Smooth muscle cell of bladder (primary cell): ENCODE measurements at places on chromosomes 2 and 18. TPM values are rescaled to one million over a fixed set of nuclear protein-coding genes. Genes with fewer than 3 reads are reported as not detected.

Gene MOCOS
- total RNA-seq = 10.9 and 11.0 TPM in 2 replicates

Gene FEV
- total RNA-seq = not detected in 2 replicates

Gene DRC1
- total RNA-seq = not detected in 2 replicates

Gene ZNF385B
- 0.09 TPM in 1 of 2 replicates, not detected in the other for total RNA-seq

Gene ACTG2
- 12.3 and 20.1 TPM in 2 replicates for total RNA-seq

Gene MC4R
- total RNA-seq = not detected in 2 replicates

Gene AKAIN1
- not detected in 2 replicates for total RNA-seq

Gene KLHL41
- total RNA-seq = 0.85 and 1.7 TPM in 2 replicates

Gene NAT8
- total RNA-seq = not detected in 2 replicates

Gene GKN1
- total RNA-seq = not detected in 2 replicates

Gene CHN1
- total RNA-seq = 10.3 and 12.8 TPM in 2 replicates

Gene CNDP1
- total RNA-seq = not detected in 2 replicates

Gene CREG2
- 0.14 and 0.65 TPM in 2 replicates for total RNA-seq

Gene COL5A2
- total RNA-seq = 779 and 785 TPM in 2 replicates

Gene MAP2
- total RNA-seq = 0.37 and 0.71 TPM in 2 replicates

Gene ADAM23
- 6.3 and 8.2 TPM in 2 replicates for total RNA-seq

Gene CPO
- 0.09 TPM in 1 of 2 replicates, not detected in the other for total RNA-seq

Gene FBLN7
- total RNA-seq = 0.57 and 0.74 TPM in 2 replicates

Gene DNAJC5G
- total RNA-seq = not detected in 2 replicates

Gene LIPG
- 12.4 and 19.8 TPM in 2 replicates for total RNA-seq

Gene CPLX4
- total RNA-seq = not detected in 2 replicates

Gene TUBA4B
- total RNA-seq = not detected in 2 replicates

Gene AFF3
- 0.28 and 0.71 TPM in 2 replicates for total RNA-seq

Gene DSG4
- not detected in 2 replicates for total RNA-seq

Gene ANKRD30B
- total RNA-seq = under 0.01 and 0.09 TPM in 2 replicates

Gene SLC30A3
- total RNA-seq = under 0.01 TPM in 1 of 2 replicates, not detected in the other

Gene ALK
- under 0.01 TPM in 2 replicates for total RNA-seq

Gene RSAD2
- total RNA-seq = 0.14 and 0.55 TPM in 2 replicates

Gene SAG
- not detected in 2 replicates for total RNA-seq

Gene BUB1
- total RNA-seq = 4.3 and 4.8 TPM in 2 replicates

Gene LANCL1
- total RNA-seq = 31.3 and 31.9 TPM in 2 replicates

Gene PFN4
- total RNA-seq = 0.28 and 0.46 TPM in 2 replicates

Gene TACR1
- under 0.01 TPM in 2 replicates for total RNA-seq

Gene SLC1A4
- 13.3 and 19.2 TPM in 2 replicates for total RNA-seq

Gene HAAO
- 0.46 and 1.8 TPM in 2 replicates for total RNA-seq

Gene CCDC88A
- total RNA-seq = 23.6 and 27.5 TPM in 2 replicates

Gene GLI2
- 6.4 and 11.3 TPM in 2 replicates for total RNA-seq

Gene SIGLEC15
- total RNA-seq = 0.14 and 0.92 TPM in 2 replicates

Gene CLK1
- total RNA-seq = 56.7 and 60.9 TPM in 2 replicates

Gene UGT1A3
- total RNA-seq = not detected in 2 replicates

Gene CD8B2
- total RNA-seq = not detected in 2 replicates

Gene ACVR1C
- under 0.01 and 0.09 TPM in 2 replicates for total RNA-seq

Gene CCDC121
- total RNA-seq = 1.3 TPM in 2 replicates

Gene COLEC12
- 29.0 and 79.5 TPM in 2 replicates for total RNA-seq

Gene TXNDC2
- under 0.01 TPM in 2 replicates for total RNA-seq
